ENCODE measurements at places on chromosomes 2 and 18.

DNA sequence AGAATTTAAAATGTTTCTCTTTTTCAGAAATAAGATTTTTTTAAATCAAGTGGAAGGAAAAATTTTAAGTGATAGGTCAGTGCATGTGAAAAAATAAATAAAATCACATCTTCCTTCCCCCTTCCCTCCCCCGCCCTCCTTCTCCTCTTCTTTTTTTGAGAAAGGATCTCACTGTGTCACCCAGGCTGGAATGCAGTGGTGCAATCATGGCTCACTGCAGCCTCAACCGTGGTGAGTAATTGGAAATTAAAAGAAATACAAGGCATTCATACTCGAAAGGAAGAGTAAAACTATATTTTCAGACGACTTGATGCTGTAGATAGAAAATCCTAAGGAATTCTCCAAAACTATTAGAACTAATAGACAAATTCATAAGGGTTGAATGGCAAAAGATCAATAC lies 16.9 kb upstream of the CRACDL start:
- DNase-seq: no peak

GRCh38 chr2:233338812-233339368 lies 15.4 kb upstream of the DGKD start:
- no peak for DNase-seq

DNA sequence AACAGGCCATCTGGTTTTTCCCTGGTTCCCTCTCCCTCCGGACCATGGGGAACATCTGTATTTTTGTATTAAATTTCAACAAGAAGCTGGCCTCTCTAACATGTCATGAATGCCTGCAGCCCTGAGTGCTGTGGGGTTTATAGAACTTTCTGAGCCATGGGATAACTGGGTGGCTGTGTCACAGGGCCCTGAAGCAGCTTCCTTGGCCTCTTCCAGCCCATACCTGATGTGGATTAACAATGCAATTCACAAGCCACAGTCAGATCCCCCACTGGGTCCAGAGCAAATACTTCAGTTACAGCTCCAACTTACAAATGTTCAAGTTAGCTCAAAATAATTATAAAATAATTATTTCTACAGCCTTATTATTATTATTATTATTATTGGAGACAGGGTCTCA lies 307.8 kb upstream of the CELF4 start:
- no peak for DNase-seq

DNA sequence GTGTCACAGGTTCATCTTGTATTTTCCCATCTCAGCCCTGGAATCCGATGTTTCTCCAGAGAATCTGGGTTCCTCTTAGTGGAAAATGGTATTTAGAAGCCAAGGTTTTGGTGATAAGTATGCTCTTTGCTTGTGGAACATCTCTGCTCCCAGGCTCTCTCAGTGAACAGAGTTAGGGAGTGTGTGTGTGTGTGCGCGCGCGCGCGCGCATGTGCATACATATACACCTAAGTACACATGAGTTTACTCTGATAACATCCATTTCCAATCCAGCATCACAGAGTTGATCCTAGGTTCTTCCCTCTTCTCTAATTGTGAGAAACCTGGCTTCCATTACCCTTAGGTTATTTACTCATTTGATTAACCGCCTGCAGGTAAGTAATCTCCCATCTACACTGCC lies 41.7 kb downstream of the ABCG8 start:
- no peak for DNase-seq

- DNase-seq: no peak
These were observed 289.6 kb downstream of the NR4A2 start for GRCh38 chr2:156042895-156043294.

DNA sequence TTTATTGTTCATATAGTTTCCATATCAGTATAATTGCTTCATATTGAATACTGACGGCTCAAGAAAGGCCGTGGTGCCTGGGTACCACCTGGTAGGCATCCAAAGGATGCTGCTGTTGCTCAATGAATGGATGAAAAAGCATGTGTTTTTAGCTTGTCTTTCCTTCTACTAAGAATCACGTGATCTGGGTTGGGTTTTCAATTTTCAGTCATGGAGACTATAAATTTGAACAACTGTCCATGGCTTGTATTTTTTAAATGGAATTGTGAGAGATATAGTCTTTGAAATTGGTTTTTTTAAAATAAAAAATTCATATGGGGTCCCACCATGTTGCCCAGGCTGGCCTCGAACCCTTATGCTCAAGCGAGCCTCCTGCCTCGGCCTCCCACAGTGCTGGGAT lies 25.3 kb downstream of the EMILIN2 start:
- DNase-seq: no peak

DNA sequence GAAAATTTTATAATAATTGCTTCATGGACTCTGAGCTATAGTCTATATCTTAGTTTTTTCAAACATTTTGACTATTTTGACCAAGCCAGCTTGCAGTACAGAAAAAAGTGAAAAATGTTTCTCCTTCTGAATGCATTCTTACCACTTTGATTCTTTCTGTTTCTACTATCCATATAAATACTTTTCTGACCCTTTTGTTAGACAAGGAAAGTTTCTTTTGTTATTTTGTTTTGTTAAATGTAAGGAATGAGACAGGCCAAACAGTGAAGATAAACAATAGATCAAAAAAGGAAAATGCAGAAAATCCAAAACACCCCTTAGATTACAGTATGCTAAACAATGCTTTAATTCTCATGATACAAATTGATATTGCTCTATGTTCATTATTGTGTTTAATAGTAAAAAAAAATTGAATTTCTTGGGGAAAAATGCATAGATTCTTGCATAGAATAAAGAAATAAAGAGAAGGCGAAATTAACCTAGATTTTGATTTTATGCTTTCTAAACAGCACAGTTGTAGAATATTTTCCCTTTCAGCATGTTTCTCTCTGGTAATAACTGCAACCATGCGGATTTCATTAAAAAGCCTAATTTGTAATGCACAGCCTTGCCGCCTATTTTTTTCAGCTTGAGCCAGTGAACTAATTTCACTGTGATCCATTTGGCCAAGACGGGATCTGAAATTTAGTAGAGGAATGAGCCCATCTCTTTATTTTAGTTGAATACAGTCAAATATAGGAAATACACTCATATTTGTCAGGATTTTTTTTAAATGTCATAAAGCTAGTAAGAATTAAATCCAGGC lies 976 bp downstream of the TNFAIP6 start:
- DNase-seq: no peak

DNA sequence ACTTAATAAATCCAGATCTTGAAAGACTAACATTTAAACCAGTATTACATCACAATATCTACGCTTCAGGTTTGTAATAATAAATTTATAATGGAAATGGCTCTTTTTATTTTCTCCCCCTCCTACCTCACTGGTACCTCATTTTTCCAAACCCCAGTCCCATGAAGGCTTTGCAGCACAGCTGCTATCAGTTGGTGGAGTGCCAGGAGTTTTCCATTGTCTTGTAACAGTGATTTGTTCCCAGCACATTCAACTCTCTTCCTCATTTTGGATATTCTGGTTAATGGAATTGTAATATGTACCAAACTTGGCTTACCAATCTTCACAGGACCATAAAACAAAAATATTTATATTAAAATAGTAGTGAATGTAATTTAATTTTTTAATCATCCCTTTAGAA lies 91.2 kb downstream of the VRK2 start:
- no peak for DNase-seq

DNA sequence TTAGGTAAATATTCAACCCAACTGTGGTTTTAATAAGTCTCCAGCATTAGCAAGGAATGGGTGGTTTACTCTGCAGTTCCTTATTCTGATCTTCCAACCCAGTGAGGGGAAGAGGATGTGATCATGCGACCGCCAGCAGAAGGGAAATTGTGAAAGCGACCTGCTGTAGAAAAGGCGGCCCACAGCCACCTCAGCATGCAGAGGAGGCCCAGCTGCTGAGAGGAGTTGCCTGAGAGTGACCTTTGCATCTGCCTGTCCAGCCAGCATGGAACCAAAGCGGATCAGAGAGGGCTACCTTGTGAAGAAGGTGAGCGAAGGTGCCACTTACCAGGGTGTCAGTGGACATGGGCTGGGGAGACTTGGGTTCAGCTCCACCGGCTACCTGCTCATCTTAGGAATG lies at the start of gene PLEK:
Gene PLEK (plus strand): TSS at position 196 of the 400 bp plus-strand sequence. CDS start 70 bp downstream, at position 266.
- no peak for DNase-seq

- DNase-seq: no peak
These were observed 61.6 kb upstream of the KLHL29 start for GRCh38 chr2:23323198-23323916.

GRCh38 chr2:216690853-216691741 lies 4.3 kb downstream of the IGFBP5 start:
- DNase-seq: no peak

DNA sequence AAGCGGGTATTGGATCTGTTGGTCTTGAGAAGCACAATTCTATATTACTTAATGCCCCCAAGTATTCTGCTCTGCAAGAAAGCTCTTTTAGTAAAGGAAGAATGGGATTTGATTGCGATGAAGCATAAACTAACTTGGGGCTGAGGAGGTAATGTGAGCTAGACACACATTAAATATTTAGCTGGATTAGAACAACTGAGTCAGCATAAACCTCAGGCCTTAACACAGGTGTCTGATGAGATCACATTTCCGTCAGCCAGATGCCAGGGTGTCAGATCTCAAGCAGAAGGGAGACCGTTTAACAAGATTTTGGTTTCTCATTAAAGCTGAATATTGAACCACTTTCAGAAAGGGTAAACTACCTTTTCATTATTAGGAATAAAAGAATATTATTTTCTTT lies 94.5 kb downstream of the GYPC start:
- DNase-seq: no peak

DNA sequence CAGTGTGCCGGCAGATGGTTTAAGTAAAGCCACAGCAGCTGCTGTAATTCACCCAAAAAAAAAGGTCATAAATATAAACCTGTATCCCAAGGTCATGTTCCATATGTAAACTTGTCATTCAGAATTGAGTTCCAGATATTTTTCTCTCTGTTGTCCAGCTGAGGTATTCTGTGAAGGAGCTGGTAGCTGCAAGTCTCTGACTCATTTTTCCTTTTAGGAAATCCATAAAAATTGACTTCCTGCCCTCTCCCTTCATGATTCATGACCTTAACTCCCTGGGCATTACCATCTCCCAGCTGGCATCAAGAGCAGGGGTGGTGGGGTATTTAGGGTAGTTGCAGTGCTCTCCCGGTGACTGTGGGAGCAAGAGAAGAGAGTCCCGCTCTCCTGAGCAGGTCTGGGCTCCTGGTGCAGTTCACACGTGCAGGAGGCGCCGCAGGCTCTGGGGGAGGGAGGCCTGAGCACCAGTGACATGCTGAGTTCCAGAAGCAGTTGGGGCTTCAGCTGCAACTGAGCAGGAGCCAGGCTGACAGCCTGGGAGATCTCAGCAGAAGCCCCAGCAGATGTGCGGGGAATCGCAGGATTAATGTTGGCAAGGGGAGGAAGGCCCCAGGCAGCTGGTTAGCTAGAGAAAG lies 192.6 kb downstream of the MGAT5 start:
- DNase-seq: no peak

DNA sequence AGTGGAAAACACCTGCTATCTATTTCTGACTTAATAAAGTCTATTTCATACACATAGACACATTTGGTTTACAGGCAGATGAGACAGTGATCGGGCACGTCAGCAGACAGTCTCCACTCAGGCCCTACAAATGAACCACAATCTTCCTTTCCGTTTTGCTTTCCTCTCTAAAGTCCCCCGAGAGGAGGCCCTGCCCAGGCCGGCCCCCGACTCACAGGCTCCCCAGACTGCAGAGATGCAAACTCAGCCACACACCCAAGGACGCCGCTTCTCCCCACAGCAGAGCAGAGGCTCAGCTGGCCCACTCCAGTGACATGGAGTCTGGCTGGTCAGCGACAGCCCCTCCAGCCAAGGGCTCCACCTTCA lies 9.3 kb upstream of the MTERF4 start:
- no peak for DNase-seq

DNA sequence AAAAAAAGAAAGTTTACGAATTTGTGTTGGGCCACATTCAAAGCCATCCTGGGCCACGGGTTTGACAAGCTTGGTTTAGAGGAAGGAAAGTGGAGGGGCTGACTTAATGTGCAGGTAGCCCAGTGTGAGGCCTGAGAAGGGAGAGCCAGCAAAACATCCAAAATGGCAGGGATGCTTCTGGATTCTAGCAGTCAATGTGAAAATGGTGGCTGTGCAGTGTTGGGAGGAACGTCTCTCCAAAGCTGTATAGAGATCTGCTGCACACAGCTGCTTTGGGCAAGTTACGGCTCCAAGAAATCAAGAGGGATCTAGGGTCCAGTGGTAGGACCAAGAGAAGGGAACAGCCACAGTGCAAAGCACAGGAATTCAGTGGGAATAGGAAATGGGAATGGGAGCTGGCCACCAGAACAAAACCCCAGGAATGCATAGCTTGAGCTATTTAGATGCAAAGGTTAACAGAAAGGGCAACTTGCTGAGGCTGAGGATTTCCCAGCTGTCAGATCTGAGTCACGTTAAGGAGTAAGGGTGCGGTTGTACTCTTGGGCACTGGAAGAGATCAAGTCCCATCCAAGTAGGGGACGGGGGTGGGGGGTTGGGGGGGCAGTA lies 70.6 kb downstream of the B3GNT2 start:
- DNase-seq: no peak

DNA sequence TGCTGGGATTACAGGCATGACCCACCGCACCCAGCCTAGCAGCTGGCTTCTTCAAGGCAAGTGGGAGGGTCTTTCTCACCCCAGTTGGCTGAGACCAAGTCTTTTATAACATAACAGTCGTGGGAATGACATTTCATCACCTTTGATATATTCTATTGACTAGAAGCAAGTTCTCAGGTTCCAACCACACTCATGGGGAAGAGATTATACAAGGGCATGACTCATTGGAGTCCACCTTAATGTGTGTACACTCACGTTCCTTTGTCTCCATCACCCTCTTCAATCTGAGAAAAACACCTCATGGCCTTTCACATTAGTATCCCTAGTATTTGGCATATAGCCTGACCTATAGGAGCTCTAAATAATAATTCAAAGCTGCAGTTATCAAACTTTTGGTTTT lies 2.8 kb upstream of the BBS5 start:
- no peak for DNase-seq

DNA sequence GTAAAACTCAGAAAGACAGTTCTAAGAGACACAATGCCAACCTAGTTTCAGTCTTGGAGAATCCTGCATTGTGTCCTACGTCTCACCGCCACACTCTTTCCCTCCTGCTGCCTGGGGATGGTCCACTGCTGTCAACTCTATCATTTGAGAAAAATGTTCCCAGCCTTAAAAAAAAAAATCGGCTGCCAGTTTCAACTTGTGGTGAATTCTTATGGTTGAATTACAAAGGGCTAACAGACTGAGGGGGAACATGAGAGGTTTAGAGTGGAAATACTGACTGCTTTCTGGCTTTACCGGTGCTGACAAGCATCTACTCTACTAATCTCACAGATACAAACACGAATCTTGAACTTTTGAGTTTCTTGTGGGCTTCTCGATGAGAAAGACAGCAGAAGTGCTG lies 74.0 kb downstream of the NAB1 start:
- no peak for DNase-seq

Measured in activated CD8-positive, alpha-beta memory T cell treated with anti-CD3 and anti-CD28 coated beads for 1 hour (primary cell).